ENCODE measurements at places on chromosomes 13 and 19. TPM values are rescaled to one million over a fixed set of nuclear protein-coding genes. Genes with fewer than 3 reads are reported as not detected.

AMER2 gene
- total RNA-seq = not detected

NOVA2 gene
- 6.4 TPM for total RNA-seq

C19orf81 gene
- total RNA-seq = 2.2 TPM

POU2F2 gene
- 2.0 TPM for total RNA-seq

ATP4A gene
- total RNA-seq = not detected

ZNF566 gene
- total RNA-seq = 12.0 TPM

THSD8 gene
- 6.6 TPM for total RNA-seq

MYBPC2 gene
- total RNA-seq = not detected

TNFSF13B gene
- 12.2 TPM for total RNA-seq

TEX101 gene
- total RNA-seq = not detected

PLPP2 gene
- 3.2 TPM for total RNA-seq

GNG8 gene
- not detected for total RNA-seq

NEK5 gene
- 2.4 TPM for total RNA-seq

JUND gene
- 232 TPM for total RNA-seq

SPACA4 gene
- total RNA-seq = not detected

- peaks cover 5% of the 10 kb centered on the region for H3K4me1 ChIP-seq
- no peak overlapping the region for H3K27ac ChIP-seq
- DNase-seq = no peak
- H3K36me3 ChIP-seq = no peaks in the 10 kb centered on the region
Measured at GRCh38 chr19:1745589-1746031, 7.7 kb upstream of the ONECUT3 start.

DNA sequence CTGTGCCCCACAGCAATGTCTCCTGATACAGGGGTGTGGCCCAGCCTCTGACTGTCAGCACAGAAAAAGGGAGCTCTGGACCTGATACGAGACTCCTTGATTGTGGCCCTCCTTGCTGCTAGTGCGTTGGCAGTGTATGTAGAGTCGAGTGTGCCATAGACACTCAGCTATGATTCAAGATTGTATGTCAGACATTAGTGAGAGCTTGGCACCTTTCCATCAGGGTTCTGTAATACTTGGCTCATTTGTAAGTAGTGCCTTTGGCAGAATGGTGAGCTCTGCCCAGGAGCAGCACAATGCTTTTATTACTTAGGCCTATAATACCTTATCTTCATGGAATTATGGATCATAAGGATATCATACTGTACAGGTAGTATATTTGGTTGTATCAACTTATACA lies 83.4 kb downstream of the ATP8A2 start:
- peak; percentile 16 for DNase-seq
- no peaks in the 10 kb centered on the region for H3K4me1 ChIP-seq
- H3K4me3 ChIP-seq = no peak overlapping the region
- H3K36me3 ChIP-seq = no peaks in the 10 kb centered on the region
- H3K27ac ChIP-seq = no peak overlapping the region

DNA sequence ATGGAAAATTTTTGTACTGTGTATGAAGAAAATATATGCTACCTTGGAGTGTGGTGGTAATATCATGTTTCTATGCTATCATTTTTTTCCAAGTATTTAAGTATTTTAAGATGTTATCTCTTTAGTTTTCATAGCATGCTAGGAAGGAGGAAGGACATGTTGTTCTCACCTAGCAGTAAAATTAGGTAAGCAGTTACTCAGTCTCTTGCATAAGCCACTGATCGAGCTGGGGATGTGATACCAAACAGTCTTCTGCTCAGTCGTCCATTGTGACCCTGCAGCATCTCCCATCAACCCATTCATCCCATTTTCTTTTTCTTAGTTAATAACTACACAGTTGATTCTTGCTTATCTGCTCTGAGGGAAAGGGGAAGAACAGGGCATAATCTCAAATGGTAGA lies 130.6 kb downstream of the KLF5 start:
- no peaks in the 10 kb centered on the region for H3K27me3 ChIP-seq
- DNase-seq = no peak
- H3K27ac ChIP-seq = no peak overlapping the region
- no peaks in the 10 kb centered on the region for H3K36me3 ChIP-seq
- no peak overlapping the region for H3K4me3 ChIP-seq

DNA sequence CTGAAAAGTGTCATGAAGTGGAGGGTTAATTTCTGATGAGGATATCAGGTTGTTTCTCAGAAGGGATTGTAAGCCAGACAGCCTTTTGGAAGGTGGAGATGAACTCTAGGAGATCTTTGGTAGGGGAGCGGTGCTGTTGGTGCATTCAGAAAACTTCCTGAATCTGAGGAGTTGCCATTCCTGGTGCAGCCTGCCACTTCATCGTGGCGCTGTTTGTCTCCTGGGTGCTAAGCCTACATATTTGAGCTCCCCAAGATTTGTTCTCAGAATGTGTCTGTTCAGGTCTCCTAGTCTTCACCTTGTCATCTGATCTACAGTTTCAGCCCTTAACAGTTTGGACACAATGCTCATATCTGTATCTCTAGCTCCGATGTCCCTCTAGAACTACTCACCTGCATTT lies 285.6 kb downstream of the MTUS2 start:
- no peak overlapping the region for H3K4me3 ChIP-seq
- H3K36me3 ChIP-seq = no peaks in the 10 kb centered on the region
- no peak for DNase-seq
- H3K27me3 ChIP-seq = no peaks in the 10 kb centered on the region
- no peak overlapping the region for H3K27ac ChIP-seq

GRCh38 chr19:1082165-1082927 lies 12.8 kb downstream of the POLR2E start:
- peak overlapping the region; percentile 14 for H3K4me3 ChIP-seq
- H3K27me3 ChIP-seq = no peaks in the 10 kb centered on the region
- H3K27ac ChIP-seq = no peak overlapping the region
- peak; percentile 81 for DNase-seq

- peaks cover 35% of the 10 kb centered on the region for H3K27me3 ChIP-seq
- H3K27ac ChIP-seq = no peak overlapping the region
- no peaks in the 10 kb centered on the region for H3K36me3 ChIP-seq
Measured at GRCh38 chr19:3821857-3822364, 35.7 kb upstream of the MATK start.

DNA sequence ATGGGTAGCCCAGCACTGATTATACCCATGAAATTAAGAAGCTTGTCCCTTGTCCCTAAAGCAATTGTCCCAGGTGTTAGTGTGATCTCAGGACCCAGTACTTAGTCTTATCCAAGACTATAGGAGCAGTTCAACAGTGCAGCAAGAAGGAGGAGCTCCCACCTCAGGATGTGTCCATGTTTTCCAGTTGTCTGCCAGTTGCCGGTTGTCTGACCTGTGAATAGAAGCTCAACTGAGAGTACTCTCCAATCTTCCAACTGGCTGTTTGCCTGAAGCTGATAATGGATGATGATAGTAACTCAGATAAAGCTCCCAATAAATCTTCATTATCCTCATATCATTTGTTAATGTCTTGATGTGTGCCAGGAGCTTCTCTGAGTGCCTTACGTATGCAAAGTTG lies 107.2 kb upstream of the HTR2A start:
- no peak overlapping the region for H3K4me3 ChIP-seq
- H3K27me3 ChIP-seq = peaks cover 4% of the 10 kb centered on the region
- no peak overlapping the region for H3K27ac ChIP-seq
- H3K4me1 ChIP-seq = no peaks in the 10 kb centered on the region
- no peak for DNase-seq

GRCh38 chr19:4951656-4952055 lies 17.3 kb upstream of the KDM4B start:
- no peak for DNase-seq
- H3K27ac ChIP-seq = no peak overlapping the region
- peaks cover 7% of the 10 kb centered on the region for H3K36me3 ChIP-seq

DNA sequence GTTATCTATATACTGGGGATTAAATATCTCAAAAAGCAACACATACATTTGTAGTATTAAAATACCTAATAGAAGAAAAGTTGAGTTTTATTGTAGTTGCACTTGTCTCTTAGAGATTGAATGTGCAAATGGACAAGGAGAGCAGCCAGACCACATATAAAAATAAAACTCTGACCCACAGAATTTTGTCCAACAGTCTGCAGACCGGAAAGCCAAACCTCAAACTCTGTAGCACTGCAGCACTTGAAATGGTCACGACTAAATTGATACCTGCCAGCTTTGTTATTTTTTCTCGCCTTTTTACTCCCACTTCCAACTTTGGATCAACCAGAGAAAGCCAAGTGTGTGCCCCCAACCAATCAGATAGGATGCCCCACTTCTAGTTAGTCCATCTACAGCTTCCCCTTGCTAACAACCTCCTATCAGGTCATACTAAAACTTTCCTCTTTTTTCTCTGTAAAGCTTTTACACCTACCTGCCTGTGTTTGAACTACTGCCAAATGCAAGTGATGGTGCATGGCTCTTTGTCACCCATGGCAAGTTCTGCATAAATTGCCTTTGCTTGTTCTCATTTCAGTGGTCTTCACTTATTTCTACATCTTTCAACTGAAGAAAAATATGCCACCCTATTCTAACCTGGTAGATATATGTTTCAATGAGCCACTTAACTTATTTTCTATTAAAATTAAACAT lies 1250.7 kb upstream of the SPRY2 start:
- H3K4me3 ChIP-seq = no peak overlapping the region
- H3K27ac ChIP-seq = no peak overlapping the region
- DNase-seq = no peak

- peak overlapping the region; percentile 49 for H3K4me3 ChIP-seq
- peaks cover 18% of the 10 kb centered on the region for H3K4me1 ChIP-seq
- H3K27ac ChIP-seq = no peak overlapping the region
- no peaks in the 10 kb centered on the region for H3K36me3 ChIP-seq
- H3K27me3 ChIP-seq = peaks cover 6% of the 10 kb centered on the region
Measured at GRCh38 chr19:18223860-18224524, 2.2 kb downstream of the PDE4C start.

GRCh38 chr13:99823961-99824360 lies 147.6 kb downstream of the ZIC5 start:
- DNase-seq = no peak
- no peaks in the 10 kb centered on the region for H3K4me1 ChIP-seq
- H3K36me3 ChIP-seq = no peaks in the 10 kb centered on the region
- no peaks in the 10 kb centered on the region for H3K27me3 ChIP-seq
- no peak overlapping the region for H3K27ac ChIP-seq

GRCh38 chr13:50401049-50401505 lies 385.8 kb downstream of the KCNRG start:
- H3K36me3 ChIP-seq = no peaks in the 10 kb centered on the region
- no peak overlapping the region for H3K4me3 ChIP-seq
- no peak for DNase-seq
- no peak overlapping the region for H3K27ac ChIP-seq

- peaks cover 27% of the 10 kb centered on the region for H3K4me1 ChIP-seq
- no peak overlapping the region for H3K4me3 ChIP-seq
- no peaks in the 10 kb centered on the region for H3K36me3 ChIP-seq
- peak; percentile 74 for DNase-seq
- no peak overlapping the region for H3K27ac ChIP-seq
Measured at GRCh38 chr19:1748115-1748872, 5.0 kb upstream of the ONECUT3 start.

DNA sequence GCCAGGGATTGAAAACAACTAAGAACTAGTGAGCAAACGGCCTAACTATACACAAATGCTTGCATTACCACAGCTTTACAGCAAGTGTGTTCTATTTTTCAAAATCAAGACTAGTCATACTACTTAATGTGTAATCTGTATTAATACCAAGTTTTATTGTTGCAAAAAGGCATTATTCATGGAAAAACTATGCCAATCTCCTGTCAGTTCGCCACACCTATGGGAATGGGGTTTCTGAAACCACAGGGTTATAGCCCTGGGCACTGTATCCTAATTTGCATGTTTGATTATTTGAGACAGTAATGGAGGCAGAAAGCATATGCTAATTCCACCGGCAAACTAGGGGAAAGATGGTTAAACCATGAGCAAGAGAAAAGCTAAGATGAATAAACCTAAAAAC lies 14.3 kb downstream of the GAS6 start:
- peaks cover 26% of the 10 kb centered on the region for H3K4me1 ChIP-seq
- DNase-seq = no peak
- H3K27ac ChIP-seq = no peak overlapping the region
- H3K36me3 ChIP-seq = no peaks in the 10 kb centered on the region

GRCh38 chr13:105207572-105208293 lies 1327.7 kb downstream of the EFNB2 start:
- DNase-seq = no peak
- H3K4me1 ChIP-seq = no peaks in the 10 kb centered on the region
- H3K27ac ChIP-seq = no peak overlapping the region
- H3K36me3 ChIP-seq = no peaks in the 10 kb centered on the region
- H3K27me3 ChIP-seq = no peaks in the 10 kb centered on the region

- H3K36me3 ChIP-seq = no peaks in the 10 kb centered on the region
- DNase-seq = no peak
- H3K4me3 ChIP-seq = no peak overlapping the region
- H3K4me1 ChIP-seq = peaks cover 47% of the 10 kb centered on the region
- no peak overlapping the region for H3K27ac ChIP-seq
Measured at GRCh38 chr13:27266917-27267316, 3.7 kb upstream of the RASL11A start.

DNA sequence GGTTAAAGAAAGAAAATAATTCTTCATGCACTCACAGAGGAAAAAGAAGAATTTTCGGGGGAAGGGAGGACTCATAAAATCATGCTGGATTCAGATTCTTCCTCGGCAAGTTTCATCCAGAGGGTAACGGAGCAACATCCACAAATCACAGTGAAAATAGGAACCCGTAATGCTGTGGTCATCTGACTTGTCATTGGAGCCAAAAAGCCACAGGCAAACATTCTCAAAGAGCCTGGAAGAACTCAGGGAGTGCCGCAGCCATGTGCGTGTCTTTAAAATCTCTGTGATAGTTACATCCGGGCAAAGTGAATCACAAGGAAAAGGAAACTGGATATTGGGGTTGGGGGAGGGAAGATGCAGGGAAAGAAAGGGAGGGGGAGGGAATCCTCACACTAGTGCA lies 33.0 kb upstream of the VSTM2B start:
- no peaks in the 10 kb centered on the region for H3K27me3 ChIP-seq
- DNase-seq = peak; percentile 27
- H3K27ac ChIP-seq = no peak overlapping the region
- no peaks in the 10 kb centered on the region for H3K4me1 ChIP-seq
- no peaks in the 10 kb centered on the region for H3K36me3 ChIP-seq

DNA sequence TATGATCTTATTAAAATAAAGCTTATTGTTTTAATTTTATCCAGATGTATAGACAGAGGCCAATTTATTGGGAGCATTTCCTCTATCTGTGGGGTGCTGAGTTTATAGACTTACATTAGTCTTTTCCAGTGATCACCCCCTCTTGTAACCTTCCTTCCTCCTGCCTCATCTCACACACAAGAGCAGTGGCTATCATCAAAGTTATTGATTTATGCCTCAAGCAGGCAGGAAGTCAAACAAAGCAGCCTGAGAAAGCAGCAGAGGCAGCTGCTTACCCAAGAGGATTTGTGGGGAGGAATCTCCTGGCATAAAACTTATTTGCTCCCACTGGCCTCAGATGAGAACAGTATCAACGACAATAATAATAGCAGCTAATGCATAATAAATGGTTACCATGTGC lies 26.3 kb upstream of the DCLK1 start:
- no peaks in the 10 kb centered on the region for H3K36me3 ChIP-seq
- no peaks in the 10 kb centered on the region for H3K4me1 ChIP-seq
- no peak for DNase-seq
- H3K27me3 ChIP-seq = peaks cover 23% of the 10 kb centered on the region
- H3K4me3 ChIP-seq = no peak overlapping the region

GRCh38 chr19:46744005-46744691 lies 1.7 kb upstream of the FKRP start:
- peaks cover 10% of the 10 kb centered on the region for H3K36me3 ChIP-seq
- no peak for DNase-seq
- H3K4me1 ChIP-seq = peaks cover 5% of the 10 kb centered on the region
- H3K27ac ChIP-seq = no peak overlapping the region
- H3K4me3 ChIP-seq = no peak overlapping the region
